Bronchial epithelial cell (primary cell): ENCODE measurements at places on chromosomes 5 and 9. TPM values are rescaled to one million over a fixed set of nuclear protein-coding genes. Genes with fewer than 3 reads are reported as not detected.
A peak's percentile ranks its signal among the peaks of the same experiment; 100 is the strongest.

DNA sequence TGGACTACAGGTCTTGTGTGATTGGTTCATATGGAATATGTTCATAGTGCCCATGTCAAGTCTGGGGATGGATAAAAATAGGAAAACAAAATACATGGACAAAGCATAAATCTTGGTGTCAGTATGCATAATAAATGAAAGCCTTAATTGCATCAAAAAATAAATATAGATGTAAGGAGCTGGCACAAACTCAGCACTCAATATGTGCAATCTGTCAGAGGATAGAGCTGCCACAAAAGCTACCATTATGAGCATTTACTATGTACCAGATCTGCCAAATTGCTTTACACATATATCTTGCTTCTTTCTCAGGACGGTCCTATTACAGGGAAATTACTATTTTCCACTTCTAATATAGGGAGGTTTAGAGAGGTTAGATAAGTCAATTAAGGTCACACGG lies 18.2 kb upstream of the TMED7 start:
- DNase-seq: no peak

- no peak for DNase-seq
Measured at GRCh38 chr9:101991926-101992325, 253.5 kb upstream of the GRIN3A start.

DNA sequence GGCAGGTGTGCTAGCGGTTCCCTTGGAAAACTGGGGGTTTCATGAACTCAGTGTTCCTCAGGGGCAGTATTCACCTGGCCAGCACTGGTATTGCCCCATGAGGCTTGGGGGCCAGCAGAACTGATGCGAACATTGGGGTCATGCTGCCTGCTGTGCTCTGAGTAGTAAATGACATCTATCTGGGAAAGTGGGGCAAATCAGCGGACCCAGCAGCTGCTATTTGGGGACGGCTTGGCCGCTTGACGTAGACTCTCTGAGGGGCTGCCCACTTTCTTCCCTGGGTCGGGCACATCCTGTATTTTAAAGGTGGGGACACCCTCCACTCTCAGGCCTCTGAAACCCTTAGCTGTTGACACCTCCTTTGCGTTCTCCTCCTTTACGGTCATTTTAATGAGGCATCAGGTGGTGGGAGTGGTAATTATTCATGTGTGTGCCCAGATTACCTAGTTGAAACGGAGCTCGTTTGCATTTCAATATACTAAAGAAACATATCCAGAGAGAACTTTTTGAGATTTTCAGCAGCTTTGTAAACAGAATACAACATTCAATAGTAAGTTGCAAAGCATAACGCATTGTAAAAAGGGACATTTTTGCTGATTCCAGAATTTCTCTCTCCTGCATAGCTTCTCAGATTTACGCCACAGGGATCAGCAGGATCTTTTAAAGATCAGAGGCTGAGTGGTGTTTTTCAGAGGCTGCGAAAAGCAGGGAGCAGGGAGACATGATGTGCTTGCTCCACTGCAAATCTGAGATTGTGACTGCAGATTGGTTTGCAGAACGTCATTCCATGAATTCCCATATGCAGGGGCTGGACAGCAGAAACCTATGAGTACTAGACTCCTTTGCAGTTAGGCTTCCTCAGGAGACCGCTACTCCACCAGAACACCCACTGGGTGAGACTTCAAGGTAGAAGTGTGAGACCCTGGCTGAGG lies 56.8 kb upstream of the ZFR start:
- DNase-seq: no peak

DNA sequence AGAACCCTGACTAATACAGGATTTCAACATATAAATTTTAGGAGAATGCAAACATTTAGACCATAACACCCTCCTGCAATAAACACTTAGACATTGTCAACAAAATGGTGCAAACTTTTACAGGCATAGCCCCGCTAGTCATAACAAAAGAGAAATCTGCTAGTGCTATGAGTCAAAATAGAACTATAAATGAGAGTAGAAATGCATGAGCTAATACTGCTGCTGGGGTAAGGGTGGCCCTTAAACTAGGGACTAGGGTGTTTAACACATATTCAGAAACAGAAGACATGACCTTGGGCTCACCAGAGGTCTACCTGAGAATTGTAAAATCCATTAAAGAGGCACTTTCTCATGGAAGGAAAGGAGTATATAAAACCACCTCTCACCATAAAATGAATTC lies 131.6 kb downstream of the TLR4 start:
- no peak for DNase-seq

DNA sequence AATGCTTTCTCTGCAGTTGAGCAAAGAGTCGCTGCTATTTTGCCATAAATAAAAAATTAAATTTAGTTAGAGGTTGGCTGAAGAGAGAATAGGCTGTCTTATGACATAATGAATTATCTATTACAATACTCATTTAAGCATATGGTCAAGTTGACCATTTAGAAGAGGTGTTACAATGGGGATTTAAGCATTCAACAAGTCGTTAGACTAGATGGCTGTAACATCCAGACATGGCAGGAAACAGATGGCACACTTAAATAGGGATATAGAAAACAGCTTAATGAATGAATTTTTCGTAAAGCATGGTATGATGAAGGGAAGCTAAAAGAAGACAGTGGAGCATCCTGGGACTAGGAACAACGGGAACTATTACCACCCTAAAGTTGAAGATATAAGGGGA lies 160.3 kb upstream of the PTPRD start:
- DNase-seq: no peak

- no peak for DNase-seq
Measured at GRCh38 chr9:2255128-2255527, 240.0 kb downstream of the SMARCA2 start.

DNA sequence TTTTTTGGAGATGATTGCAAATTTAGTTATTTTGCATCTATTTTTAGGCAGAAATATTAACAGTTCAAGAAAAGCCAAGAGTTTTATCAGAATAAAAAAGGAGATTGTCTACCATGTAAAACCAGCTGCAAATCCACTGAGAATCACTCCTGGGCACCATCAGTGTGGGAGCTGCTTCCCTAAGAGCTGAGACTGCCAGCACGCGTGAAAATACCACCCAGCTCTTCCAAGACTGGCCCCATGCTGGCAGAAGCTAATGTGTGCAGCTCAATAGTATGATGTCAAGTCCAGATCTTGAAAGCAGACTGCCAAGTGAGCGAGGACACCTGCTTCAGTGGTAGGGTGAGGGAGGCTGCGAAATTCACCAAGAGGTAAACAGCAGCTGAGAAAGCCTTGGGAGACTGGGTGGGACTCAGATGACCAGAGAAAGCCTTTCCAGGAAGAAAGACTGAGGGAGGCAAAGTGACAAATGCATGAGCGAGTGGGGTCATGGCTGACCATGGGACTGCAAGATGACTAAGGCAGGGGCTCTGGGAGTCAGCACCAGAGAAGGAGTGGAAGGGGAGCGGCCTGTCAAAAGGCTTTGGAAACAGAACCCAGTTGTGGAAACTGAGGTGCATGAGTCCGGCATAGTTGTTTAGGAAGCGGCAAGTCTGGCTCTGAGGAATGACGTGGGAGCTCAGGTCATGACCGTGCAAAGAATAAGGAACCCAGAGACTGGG lies 200.9 kb downstream of the GADD45G start:
- no peak for DNase-seq

DNA sequence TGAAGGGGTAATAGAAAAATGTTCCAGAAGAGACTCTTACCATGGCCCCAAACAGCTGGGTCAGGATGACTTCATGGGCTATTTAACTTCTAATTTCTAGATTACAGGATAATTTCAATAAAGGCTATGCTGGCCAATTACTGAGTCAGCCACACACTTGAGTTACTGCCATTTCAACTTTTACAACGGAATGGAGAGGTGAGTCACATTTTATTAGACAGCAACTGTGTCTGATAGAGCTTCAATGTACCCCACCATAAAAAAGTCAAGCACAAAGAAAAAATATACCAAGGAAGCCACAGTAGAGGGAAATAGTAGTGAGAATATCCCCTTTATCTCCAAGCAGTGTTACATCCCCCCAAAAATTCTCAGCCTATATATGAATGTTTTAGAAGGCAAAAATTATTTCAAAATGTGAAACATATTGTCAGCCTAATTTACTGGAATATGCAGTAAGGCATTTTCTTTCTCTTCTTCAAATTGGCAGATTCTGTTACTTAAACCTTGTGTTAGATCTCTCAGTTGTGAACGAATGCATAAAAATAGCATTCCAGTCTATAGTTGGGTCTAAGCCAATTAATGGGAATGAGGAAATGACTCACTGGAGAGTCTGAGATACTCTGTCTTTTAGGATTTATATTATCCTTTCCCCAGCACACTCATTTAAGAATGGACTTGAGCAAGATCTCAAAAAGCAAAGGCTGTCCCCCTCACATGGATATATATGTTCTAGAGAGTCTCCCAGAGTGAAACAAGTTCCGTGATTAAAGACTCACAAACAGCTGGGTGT lies 47.1 kb upstream of the RAI14 start:
- DNase-seq: peak; percentile 93

- DNase-seq: peak; percentile 81
Measured at GRCh38 chr5:56350597-56351170, 117.6 kb upstream of the ANKRD55 start.

- DNase-seq: peak; percentile 71
Measured at GRCh38 chr9:99030092-99030511, 74.8 kb upstream of the TGFBR1 start.

DNA sequence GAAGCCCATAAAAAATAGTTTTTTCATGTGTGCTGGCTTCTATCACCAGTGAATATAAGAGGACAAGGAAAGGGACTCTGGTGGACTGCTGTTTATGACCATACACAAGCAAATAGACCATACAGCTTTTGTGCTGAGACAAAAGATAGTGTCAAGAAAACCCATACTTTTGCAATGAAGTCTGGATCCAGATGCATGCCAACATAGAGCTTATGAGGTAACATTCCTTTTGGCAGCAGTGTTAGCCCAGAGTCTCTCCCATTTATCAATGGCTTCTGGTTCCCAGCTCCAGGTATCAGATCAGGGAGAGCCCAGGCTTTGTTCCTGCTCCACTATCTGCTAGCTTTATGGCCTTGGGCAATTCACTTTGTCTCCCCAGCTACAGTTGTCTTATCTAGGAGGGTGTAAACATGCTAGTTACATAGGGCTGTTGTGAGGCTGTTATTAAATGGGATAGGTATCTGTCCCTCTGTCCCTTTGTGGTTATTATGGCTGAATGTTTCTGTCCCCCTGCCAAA lies 55.6 kb downstream of the CCDC192 start:
- DNase-seq: no peak

DNA sequence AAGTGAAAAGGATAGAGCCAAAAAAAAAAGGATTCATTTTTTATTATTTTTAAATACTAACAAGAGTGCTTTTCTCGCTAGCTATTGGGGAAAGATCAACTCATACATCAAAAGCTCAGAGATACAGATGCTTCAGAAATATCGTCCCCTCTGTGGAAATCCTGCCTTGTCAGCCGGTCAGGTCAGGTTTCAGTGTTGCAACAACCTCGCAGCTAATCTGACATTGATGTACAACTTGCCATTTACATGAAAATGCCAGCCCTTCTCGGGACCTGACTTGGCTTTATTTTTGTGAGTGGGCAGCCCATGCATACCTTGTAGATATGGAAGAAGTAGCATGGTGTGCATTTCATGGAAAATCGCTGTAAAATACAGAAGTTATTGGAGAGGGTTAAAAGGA lies 358.8 kb upstream of the ADAMTS16 start:
- DNase-seq: no peak

Gene NPR3
- 1.2 and 17.1 TPM in 2 replicates for total RNA-seq

Gene RLN1
- total RNA-seq: 0.26 and 0.64 TPM in 2 replicates

Gene BSPRY
- total RNA-seq: 1.8 and 20.4 TPM in 2 replicates
